ENCODE measurements at places on chromosomes 6 and 20.

DNA sequence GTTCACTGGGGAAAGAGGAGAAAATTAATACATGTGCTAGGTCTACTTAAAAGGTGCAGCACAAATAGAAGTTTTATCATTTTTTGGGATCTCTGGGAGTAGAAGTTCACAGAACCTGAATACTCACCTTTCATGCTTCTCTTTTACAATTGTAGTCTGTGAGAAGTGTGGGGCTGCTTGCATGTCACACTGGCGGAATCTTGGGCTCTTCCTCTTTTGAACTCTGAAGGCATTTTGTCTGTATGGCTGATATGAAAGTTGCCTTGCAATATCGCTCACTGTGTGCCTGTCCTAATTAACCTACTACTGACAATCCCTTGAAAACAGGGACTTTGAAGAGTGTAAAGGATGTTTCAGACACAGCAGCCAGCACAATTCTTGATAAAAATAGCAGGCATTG is 65.9 kb upstream of the CLDN20 start:
- no peak for DNase-seq

DNA sequence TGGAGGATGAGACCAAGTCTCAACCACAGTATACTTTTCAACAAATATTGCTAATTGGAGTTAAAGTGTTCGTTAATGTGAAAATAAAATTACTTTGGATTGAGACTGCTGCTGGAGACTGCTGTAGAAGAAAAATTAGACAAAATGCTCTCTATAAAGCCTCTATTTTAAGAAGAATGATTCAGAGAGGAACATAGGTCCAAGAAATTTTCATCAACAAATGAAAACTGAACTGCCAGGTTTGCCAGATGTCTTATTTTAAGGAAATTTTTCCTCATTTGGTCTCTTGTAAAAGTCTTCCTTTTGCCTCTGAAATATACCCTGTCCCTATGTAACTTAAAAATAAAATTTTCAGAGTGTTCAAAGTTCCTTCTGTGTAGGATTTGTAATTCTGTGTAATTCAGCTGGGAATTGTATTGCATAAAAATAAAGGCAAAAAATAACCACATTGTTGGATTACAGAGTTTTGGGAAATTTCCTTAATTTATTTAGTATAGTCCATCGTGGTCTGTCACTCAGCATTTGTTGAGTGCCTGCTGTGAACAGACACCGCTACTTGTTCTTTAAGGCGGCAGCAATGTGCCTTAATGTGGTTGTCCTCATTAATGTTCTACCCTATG is 27.4 kb downstream of the ANKS1A start:
- no peak for DNase-seq

- no peak for DNase-seq
These were observed 63.6 kb downstream of the BLOC1S5 start for GRCh38 chr6:8000636-8001035.

DNA sequence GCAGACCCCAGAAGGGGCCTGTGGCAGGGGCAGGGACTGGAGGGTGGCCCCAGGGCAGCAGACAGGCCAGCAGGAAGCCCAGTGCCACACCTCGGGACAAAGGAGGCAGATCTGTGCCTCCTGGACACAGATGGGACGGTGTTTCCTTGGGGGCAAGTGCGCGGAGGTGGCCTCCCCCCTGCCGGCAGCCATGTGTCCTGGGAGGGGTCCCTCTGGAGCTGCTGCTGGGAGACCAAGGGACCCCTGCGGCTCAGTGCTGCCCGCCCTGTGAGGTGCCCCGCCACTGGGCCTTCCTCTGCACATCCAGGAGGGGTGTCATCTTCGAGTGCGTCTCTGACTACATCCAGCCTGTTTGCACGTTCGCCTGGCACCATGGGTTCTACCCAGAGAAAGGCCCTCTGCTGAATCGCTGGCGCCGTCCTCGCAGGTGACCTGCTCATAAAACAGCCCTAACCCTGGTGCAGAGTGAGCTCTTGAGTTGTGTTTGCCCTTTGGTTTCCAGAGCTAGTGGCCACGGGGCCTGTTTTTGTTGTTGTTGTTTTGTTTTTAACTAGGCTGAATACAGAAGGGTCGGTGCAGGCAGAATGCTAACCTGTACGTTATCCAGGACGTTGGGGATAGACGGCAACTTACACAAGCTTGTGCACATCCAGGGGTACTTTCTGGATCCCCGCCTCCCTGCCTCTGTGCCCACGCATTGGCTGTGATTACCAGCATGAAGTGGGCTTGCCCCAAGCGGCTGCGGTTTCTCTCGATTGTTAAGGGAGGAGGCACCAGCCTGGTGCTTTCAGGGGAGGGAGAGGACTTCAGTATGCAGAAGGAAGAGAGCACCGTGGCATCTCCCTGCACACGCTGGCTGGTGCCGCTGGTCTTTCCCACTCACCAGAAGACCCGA is 1.3 kb upstream of the KCNQ2 start:
- no peak for DNase-seq

GRCh38 chr6:158057213-158057987 is 75.7 kb downstream of the SYNJ2 start:
- DNase-seq = no peak

DNA sequence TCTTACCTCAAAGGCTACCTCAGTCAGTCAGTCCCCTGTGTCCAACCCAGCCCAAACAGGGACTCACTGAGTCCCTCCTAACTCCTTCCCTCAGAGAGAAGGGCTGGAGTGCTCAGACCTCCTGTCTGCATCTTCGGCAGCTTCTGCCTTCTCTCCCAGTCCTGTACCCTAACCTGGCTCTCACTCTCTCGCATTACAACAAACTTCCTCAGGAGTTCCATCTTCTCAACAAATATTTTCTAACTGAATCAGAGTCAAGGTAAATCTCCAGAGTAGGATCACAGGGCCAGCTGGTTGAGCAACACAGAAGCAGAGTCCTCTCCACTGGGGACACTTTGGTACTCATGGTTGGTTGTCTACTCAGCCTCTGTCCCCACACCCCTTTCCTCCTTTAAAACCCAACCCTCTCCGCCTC is 92.3 kb downstream of the MRPL14 start:
- DNase-seq = no peak

- DNase-seq = no peak
These were observed 22.8 kb downstream of the RGS17 start for GRCh38 chr6:153108315-153108714.

DNA sequence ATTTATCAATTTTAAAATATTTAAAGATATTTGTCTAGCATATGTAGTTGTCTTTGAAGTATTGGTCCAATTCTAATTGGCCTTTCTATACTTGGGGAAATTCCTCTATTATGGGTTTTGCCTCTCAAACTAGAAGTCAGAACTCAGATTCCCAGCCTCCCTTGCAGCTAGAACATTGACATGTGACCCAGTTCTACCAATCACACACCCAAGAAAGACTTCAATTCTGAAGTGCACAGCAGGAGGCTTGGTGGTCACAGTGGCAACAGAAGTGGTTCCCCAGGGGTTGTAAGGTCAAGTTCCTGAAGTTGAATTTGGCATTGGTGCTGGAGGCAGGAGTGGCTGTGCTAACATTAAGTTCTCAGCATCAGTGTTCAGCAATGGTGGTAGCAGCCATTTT is 14.8 kb upstream of the FKBP5 start:
- DNase-seq = no peak

DNA sequence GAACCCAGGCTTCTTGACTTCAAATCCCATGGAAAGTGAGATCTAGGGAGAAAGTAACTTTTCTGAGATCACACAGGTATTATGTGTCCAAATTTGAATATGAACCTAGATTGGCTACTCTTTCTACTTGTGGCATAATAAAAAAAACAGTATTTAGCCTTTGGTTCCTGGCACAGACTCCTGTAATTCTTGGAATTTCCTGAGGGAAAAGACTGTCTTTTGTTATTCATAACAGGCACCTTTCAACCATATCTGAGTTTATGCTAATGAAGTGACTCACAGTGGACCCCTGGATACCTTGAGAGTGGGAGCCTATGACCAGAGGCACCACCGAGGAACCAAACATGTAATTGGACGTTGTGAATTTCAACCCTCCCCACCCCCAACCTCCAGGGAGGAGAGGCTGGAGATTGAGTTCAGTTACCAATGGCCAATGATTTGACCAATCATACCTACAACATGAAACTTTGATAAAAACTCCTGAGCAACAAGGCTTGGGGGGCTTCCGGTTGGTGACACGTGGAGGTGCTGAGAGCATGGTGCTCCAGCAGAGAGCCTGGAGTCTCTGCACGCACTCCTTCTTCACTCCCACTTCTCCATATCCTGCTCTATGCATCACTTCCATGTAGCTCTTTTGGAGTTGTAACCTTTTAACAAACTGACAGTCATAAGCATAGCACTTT is 48.8 kb downstream of the LAMA4 start:
- no peak for DNase-seq

DNA sequence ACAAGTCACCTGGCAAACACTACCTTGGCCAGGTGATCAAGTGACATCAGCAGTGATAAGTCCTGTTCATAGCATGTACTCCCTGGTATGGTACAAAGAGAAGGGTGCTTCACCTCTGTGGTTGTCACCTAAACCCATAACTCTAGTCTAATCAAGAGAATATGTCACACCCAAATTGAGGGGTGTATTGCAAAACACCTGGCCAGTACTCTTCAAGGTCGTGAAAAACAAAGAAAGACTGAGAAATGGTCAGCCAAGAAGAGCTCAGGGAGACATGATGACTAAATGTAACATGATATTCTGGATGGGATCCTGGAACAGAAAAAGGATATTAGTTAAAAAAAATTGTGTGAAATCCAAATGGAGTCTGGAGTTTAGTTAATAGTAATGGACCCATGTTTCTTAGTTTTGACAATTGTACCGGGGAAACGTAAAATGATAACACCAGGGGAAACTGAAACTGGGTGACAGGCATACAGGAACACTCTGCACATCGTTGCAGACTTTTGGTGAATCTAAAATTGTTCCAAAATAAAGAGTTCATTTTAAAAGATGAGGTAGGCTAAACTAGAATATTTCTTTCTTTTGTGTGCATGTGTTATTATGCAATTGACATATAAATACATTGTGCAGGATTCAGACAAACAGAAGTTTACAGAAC is 262.0 kb downstream of the CDC5L start:
- DNase-seq = no peak

DNA sequence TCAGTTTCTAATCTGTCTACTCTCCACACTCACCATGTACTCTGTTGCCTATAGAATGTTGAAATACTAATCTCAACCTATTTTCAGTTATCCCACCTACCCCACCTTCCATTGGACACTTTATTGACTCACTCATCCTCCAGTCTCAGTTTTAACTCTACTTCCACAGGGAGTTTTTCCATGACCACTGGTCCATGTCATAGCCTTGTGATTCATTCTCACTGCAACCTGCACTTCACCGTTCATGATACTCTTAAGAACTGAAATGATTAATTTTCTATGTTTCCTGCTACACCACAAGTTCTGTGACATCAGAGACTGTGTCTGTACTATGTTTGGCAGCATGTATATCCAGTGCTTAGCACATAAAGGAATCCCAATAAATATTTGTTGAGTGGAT is 122.8 kb upstream of the HSF2 start:
- no peak for DNase-seq

DNA sequence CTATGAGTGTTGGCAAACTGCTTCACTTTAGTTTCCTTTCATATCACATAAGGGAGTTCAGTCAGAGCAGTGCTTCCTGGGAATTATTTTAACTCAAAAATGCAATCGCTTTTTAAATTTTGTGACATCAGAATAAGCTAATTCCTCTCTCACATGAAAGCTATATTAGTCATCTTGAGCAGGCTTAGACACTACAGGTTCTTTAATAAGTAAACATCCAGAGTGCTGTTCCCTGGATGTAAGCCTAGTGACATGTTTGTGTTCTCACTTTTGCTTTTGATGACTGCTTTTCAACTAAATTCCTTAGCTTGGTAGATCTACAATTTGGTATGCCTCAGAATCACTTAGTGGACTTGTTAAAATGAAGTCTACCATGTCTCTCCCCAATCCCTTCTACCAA is 252.7 kb upstream of the POU3F2 start:
- DNase-seq = no peak

DNA sequence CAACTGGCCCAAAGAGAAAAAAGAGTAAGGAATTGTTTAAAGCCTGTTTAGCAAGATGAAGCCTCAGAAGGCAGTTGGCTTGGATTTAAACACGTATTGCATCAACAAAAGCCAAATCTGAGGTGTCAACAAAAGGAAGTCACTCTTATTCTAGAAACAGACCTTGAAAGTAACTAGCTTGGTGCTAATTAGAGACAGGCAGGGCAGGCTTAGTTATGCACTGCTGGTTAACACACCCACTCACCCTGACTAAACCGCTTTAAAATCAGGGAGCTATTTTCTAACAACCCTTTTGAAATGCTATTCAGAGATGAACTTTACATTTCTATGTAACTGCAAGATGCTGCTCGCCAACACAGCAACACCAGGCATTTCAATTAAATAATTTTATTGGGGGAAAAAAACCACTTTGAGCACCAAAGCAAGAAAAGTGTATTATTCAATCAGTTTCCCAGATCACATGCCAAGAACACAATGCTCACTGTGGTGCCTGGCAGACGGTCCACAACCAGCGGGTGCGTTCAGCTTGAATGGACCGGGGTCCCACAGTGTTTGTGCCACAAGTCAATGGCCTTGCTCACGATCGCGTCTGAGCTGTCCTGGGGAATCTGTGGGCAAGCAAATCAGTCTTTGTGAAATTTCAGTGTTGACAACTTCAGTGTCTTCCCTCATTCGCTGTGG is 23.6 kb downstream of the TBC1D7 start:
- no peak for DNase-seq

- DNase-seq = no peak
These were observed 86.2 kb downstream of the SMAP1 start for GRCh38 chr6:70753870-70754380.

GRCh38 chr6:9361749-9362148 is 926.4 kb upstream of the SLC35B3 start:
- no peak for DNase-seq

DNA sequence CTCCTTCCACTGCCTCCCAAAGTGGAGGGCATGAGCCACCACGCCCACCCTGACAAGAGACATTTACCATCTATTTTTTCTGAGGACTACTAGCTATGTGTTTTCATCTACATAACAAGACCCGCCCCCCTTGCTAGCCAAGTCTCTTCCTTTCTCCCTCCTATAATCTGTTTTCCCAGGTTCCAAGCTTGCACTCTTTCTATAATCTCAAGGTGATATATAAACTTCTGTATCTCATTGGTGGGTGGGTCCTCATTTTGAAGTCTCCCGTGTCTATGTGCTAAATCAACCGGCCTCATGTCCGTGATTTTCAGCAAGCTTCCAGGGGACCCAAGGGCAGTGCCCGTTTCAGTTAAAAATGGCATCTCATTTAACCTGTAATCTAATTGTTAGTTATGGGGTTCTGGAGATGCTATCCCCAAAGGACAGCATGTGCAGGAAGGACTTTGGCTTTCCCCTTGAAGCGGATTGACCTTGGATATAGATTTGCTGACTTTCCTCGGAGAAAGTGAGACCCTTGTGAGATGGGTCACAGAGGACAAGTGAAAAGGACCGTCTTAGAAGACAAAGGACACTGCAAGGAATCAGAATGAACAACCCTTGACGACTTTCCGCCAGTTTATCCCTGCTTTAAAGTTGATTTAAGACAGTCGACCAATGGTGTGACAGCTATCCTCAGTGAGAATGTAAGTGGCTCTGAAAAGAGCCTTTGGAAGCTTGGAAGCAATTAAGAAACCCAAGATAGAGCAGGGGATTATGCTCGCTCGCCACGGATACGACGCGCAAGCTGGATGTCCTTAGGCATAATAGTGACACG is 22.4 kb downstream of the OR2B2 start:
- DNase-seq = no peak

All from uterus (tissue), 4 donors.